ENCODE measurements at places on chromosomes 1 and 21.

DNA sequence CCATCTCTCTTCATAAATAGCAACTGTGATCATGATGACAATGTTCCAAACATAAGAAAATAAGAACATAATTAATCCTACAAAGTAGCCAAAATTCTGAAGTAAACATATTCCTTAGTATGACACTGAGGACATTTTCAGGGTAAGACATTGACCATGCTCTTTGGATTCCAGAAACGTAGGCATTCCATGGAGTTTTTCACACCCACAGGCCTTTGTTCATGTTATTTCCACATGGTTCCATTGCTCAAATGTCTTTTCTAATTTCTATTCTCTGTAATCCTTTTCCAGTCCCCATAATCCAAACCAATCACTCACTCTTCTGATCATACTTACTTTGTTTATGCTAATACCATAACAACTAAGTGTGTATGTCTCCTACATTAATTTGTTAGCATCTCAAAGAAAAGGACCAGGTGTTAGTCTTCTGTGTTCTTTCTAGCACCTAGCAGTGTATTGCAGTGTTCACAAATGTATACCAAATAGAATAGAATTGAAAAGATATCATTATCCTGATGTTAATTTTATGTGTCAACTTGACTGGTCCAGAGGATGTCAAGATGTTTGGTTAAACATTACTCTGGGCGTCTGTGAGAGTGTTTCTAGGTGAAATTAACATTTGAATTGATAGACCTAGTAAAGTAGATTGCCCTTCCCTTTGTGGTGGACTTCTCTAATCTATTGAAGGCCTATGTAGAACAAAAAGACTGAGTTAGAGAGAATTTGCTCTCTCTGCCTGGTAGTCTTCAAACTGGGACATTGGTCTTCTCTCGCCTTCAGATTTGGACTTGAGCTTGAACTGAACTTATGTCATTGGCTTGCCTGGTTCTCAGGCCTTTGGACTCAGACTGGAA, 516.6 kb downstream of the PTPRC start:
- DNase-seq = no peak

GRCh38 chr1:243559575-243560162, 290.4 kb downstream of the AKT3 start:
- DNase-seq = no peak

DNA sequence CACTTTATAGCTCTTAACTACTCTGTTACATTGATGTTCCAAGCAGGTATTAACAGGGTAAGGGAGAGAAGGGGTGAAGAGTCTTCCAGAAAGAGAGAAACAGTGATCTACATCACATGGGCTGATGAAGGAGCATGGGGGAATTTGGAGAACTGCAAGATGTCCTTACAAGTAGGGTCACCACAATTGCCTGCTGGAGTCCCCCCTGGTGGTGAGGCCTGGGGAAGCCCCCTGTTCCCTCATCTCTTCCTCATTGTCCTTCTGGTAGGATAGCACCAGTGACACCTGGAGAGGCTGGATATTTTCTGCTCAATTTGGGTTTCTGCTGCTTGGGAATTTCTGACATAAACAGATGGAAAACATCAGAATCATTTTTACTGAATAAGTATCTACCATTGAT, 126.6 kb downstream of the RUNX1 start:
- DNase-seq = no peak

DNA sequence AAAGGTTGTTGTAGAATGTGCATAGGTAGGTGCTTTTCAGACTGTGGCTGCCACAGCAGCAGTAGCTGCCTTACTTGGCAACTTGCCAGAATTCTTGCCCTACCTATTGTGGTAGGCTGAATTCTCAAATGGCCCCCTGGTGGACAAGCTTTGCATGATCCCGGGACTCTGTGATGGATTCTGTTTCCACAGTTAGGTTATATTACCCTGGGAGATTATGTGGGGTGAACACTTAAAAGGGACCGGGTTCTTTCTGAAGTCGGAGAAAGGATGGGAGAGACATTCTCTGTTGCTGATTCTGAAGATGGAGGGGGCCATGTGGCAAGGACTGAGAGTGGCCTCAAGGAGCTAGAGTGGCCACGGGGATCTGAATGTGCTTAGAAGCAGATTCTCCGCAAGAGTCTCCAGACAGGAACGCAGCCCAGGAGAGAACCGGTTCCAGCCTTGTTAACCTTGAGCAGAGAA, 32.1 kb upstream of the KCNE1 start:
- DNase-seq = no peak

DNA sequence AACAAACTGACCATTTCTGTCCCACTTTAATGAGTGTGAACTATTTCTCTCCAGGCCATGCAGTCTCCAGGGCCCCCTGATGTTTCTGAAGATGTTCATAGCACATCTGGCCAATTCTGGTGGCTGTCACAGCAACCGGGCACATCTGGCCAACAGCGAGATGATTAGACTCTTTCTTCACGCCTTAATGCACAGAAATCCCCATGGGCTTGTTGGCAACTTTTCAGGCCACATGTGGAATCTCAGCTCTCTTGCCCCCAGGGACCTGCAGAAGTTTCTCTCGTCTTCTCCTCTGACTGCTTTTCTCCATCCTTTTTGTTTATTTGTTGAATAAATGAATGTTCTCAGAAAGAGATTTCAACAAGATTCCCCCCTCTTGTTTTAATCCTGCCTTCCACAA, 71.2 kb upstream of the HMGB4 start:
- no peak for DNase-seq

GRCh38 chr1:156124557-156125483, 10.3 kb downstream of the LMNA start:
- DNase-seq = no peak

- DNase-seq = no peak
Observed at GRCh38 chr1:244214009-244214967, 163.2 kb downstream of the ZBTB18 start.

DNA sequence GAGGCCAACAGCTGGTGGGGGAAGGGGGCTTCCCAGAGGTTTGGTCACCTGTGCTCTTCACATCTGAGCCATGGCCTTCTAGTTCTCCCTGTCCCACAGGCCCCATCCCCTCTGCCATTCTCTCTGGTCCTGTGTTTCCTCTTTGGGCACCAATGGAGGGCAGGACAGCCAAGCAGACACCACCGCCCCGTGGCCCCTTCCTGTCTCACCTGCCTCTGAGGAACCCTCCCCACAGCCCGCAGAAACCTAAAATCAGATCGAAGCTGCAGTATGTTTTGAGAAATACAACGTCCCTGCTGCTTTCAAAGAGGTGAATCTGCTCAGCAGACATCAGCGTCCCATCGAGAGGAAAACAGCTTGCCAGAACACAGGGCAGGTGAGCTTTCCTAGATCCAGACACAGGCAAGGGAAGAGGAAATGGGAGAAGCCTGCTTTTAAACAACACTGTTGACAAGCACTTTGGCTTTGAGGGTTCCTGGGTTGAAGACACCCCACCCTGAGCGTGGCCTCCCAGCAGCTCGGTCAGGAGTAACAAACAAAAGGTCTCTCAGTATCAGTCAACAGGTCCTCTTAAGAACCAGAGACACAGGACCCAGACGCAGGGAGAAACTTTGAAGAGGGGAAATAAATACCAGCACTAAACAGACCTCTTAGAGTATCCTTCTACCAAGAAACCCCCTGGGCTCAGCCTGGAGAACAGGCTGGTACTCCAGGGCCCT, 2.3 kb downstream of the PANK4 start:
- DNase-seq = no peak

DNA sequence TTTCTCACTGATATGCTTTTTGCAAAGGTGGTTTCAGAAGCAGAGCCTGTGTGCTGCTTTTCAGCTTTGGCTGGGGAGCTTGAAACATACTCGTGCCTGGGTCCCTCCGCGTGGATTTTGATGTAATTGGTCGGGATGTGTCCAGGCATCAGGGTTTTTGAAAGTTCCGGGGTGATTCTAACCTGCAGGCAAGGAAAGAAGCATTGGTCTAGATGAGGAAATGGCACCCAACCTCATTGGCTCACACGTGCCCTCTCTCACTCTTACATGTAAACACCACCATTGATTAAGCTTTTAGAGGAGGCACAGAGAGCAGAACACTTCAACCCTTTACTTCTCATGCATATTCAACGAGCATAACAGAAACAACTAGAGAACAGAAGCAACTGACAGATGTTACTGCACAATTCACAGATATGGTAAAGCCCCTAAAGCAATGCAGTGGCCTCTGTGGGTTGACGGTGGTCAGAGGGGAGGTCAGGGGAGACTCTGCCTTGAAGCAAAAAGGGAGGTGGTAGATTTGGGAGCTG, 112.1 kb downstream of the TLR5 start:
- DNase-seq = no peak

DNA sequence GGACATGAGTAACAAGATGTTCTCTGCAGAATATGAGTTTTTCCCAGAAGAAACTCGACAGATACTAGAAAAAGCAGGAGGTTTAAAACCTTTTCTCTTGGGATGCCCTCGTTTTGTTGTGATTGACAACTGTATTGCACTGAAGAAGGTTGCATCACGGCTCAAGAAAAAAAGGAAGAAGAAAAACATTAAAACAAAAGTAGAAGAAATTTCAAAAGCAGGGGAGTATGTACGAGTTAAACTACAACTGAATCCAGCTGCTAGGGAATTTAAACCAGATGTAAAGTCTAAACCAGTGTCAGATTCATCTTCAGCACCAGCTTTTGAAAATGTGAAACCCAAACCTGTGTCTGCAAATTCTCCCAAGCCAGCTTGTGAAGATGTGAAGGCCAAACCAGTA, 92.5 kb downstream of the TTC3 start:
- DNase-seq = no peak

- no peak for DNase-seq
Observed at GRCh38 chr1:170225781-170226530, 80.2 kb downstream of the NTMT2 start.

GRCh38 chr1:14761291-14762153, 163.0 kb downstream of the KAZN start:
- peak; percentile 16 for DNase-seq

DNA sequence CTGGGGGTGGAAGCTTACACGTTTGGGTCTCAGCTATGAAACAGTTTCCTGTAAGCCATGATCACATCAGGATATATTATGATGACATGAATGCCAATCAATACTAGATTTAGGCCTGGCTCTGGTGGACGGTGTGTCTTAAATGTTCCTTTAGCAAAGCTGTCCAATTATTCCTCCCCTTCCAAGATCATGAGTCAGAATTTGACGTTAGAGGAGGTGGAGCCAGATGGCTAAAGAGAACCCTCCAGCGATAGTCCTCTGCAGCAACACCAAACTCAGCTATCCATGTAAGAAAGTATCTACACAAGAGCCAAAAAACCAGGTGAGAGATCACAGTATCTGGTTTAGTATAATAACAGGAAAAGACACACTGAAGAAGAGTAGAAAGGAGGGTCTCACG, 47.8 kb downstream of the PACC1 start:
- no peak for DNase-seq

- DNase-seq = no peak
Observed at GRCh38 chr1:28644494-28644893, 1.6 kb upstream of the TAF12 start.

DNA sequence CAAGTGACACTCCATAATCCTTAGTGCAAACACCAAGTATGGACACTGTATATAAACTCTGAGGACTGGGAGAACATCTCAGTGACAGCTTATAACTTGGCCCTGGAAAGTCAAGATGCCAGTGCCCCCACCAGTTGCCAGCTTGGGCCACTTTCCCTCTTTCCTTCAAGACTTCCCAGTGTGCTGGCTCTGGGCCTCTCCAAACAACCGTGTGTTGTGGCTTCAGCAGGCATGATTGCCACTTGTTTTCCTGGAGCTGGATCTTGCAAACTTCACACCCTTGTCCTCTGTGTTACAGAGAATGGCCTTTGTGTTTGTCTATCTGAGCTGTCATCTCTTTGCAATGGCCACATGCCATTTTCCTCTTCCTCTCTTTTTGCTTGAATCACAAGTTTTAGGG, 37.0 kb downstream of the CCDC185 start:
- DNase-seq = no peak

DNA sequence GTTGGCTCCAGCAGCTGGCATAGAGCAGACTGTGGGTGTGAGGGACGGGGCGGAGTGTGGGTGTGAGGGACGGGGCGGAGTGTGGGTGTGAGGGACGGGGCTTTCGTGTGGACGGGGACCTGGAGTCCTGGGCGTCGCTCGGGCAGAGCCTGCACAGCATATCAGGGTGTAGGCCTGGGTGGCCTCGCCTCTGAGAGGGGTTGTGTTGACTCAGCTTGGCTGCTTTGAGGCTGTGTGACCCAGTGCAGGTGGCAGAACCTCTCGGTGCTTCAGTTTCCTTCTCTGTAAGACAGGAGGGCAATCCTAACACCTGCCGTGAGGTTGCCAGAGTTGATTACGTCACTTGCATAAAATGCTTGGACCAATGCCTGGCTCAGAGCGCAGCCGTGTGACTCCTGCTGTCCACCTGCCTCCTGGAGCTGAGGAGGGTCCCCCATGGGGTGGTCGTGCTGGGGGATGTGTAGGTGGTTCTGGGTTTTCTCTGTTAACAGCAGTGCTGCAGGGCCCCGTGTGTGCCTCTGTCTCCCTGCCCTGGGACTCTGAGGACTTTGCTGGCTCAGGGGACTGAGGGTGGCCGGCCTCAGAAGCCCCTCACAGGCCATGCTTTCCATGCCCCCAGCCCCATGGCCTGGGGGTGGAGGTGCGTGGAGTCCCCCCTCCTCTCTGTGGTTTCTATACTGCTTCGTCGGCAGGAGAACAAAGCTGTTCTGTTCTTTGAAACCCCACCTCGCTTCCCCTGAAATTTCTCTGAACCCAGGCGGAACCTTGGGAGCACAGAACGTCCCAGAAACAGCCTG, 15.4 kb downstream of the PDXK start:
- no peak for DNase-seq

DNA sequence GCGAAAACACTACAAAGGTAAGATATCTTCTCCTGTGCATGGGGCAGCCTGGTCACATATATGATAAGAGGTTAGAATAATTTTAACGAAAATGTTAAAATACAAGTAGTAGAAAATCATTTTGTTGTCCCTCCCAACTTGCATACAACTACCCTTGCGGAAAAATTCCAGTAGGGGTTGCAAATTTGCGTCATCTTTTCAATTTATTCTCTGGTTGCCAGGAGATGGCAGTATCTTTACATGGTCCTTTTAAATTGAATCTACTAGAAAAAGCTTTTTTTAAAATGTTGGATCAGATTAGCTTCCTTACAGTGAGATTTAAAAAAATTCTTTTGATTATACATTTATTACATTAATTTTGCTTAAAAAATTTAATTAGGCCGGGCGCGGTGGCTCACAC, 10.9 kb downstream of the S100PBP start:
- no peak for DNase-seq

- no peak for DNase-seq
Observed at GRCh38 chr1:44646261-44647110, 27.8 kb downstream of the TMEM53 start.

DNA sequence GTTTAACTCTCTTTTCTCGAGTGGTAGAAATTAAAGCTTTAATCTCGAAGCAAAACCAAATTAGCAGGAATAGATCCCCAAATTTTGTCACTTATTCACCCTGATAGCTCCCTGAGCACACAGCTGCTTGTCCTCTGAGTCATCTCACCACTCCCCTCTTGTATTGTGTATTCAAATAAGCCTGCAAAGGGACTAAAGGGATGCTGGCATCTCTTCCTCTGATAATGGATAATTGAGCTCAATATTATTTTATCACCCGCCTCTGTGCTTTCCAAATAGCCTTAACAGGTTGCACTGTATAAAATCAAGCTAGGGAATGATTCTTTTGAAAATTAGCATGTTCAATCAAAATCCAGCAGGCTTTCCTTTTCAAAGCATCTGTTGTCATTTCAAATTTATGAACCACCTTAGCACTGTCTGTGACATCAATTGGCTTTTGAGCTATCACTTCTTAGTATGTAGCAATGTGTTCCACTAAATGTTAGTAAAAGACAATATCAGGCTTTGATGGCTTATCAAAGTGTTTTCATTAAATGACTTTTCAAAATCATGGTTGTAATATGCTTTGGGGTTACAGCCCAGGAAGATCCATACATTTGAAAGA, 561.6 kb downstream of the PLA2G4A start:
- no peak for DNase-seq

Measured in NCI-H1436 treated with DMSO at 0.1 percent for 48 hours (cell line).